Stimulated activated effector memory CD8-positive, alpha-beta T cell treated with anti-CD3 and anti-CD28 coated beads, Interleukin-12 subunit alpha, Interleukin-12 subunit beta, amount 100 ng/mL, for 72 hours (primary cell): ENCODE measurements at places on chromosomes 6 and 20.

- DNase-seq = no peak
Observed at GRCh38 chr20:50521221-50522052, 11.3 kb downstream of the PTPN1 start.

GRCh38 chr6:101517632-101518031 is 124.1 kb downstream of the GRIK2 start:
- no peak for DNase-seq

- no peak for DNase-seq
Observed at GRCh38 chr20:40587038-40587437, 102.0 kb downstream of the MAFB start.

GRCh38 chr20:59363101-59363500 is 62.7 kb downstream of the EDN3 start:
- DNase-seq = no peak
